ENCODE measurements at places on chromosomes 1 and 21.

GRCh38 chr1:111992476-111992875 lies 3.0 kb upstream of the KCND3 start:
- no peak for DNase-seq

- DNase-seq: no peak
These were observed 28.0 kb downstream of the DENND2D start for GRCh38 chr1:111172463-111172862.

- DNase-seq: no peak
These were observed 43.3 kb upstream of the PCBP3 start for GRCh38 chr21:45600248-45600647.

- DNase-seq: peak; percentile 87
These were observed at the start of gene PEX14 for GRCh38 chr1:10474613-10475507. PEX14 (plus strand) TSS chr1:10474950; CDS start chr1:10474967, 17 bp downstream.

GRCh38 chr1:8031176-8031785 lies 5.2 kb upstream of the ERRFI1 start:
- no peak for DNase-seq

Measured in NCI-H2081 (cell line).